T-helper 1 cell (primary cell): ENCODE measurements at places on chromosomes 3 and 15.

DNA sequence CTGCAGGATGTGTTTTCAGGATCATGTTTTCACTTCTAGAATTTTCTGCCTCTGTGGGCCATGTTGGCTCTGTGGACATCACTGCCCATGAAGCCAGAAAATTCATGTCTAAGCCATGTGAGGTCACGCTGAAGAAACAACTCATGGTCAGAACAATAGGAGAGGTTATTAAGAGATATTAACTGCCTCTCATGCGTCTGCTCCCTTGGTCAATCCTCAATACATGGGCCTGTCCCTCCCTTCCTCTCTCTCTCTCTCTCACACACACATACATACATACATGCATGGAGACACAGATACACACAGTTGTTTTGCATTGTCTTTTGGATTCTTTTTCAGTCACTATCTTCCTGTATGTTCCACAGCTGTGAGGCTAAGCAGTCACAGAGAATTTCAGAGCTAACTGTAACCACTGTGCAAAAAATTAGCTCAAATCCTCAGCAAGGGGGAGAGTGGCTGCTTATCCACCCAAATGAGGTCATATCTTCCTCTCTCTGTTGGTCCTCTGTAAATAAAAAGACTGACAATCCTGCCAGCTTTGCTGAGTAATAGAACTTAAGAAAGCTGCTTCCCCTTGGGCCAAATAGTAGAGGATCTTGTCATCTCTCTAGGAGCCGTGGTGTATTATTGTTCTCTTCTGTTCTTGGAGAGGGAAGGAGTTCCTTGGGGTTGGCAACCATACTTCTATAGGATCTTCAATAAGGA, 45.6 kb downstream of the LRTM1 start:
- no peak for DNase-seq

GRCh38 chr3:51510996-51511395, 11.2 kb upstream of the DCAF1 start:
- no peak for DNase-seq

DNA sequence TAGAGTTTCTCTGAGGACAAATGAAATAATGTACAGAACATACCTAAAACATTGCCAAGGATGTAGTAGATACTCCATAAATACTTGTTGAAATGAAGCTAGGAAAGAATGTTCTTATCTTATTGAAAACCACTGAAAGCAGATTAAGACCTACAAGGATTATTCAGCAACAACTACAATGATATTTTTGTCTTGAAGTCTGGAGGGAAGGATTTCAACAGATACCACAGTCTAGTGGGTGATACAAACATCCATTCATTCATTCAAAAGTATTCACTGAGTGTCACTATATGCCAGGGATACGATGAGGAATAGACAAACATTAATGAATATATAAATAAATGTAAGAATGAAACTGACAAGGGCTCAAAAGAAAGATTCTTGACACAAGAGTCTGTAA, 74.7 kb upstream of the THBS1 start:
- no peak for DNase-seq

GRCh38 chr15:82968066-82968465, 15.5 kb upstream of the HOMER2 start:
- DNase-seq: no peak

DNA sequence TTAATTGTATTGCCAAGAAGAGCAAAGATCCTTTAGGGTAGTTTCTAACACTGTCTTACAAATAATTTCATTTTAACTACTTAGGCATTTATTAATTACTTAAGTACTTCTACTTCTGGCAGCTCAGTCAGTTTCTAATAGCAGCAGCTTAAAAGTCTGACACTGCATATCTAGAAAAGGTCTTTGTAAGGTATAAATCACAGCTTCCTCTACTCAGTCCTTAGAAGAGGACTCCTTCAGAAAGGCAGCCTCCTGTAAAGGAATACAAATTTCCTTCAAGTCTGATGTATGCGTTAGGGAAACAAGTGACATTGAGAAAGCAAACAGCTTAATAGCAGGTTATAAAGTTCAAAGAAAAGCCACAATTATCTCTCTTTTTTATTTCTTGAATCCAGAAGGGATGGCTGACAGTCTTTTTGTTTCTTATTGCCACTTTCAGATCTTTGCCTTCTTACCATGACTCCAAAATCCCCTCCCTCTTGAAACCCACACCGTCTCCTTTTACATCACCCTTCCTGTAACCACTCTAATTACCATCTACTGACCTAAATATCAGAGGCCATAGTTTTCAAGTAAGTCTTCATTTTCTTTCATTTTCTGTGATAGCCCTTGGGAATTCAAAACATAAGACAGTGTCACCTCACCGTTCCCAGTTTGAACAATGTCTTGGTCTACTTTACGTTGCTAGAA, 109.5 kb downstream of the CGGBP1 start:
- DNase-seq: no peak

- DNase-seq: no peak
These were observed 316.7 kb upstream of the AGTR1 start for GRCh38 chr3:148381051-148381450.

- no peak for DNase-seq
These were observed 315.4 kb downstream of the LPP start for GRCh38 chr3:188469228-188469885.
